ENCODE measurements at places on chromosomes 2 and 18.

GRCh38 chr2:10373931-10374330 lies 71.2 kb downstream of the HPCAL1 start:
- no peak for DNase-seq

DNA sequence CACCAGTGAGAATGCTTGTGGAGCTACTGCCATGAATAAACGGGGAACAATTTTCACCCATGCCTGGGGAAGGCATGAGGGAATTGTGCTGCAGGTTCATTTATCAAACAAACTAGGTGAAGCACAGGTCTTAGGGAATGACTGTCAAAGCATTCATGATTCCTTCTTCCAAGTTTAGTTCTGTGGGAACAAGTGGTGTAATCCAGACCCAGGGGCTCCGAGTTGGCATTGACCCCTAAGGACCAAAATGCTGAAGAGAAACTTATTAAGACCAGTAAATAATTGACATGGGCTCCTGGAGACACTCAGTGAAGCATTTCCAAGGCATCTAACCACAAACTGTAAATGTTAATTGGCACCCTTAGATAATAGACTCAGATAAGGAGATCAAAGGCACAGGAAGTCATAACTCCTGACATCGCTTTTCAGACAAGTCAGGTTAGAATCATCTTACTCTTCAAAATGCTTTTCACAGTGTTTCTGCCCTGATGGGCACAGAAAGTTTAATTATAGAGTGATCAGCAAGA lies 96.9 kb downstream of the SPP2 start:
- DNase-seq: no peak

- DNase-seq: no peak
Observed at GRCh38 chr2:213129311-213129710, 22.1 kb downstream of the IKZF2 start.

GRCh38 chr2:66414896-66415295 lies 20.0 kb upstream of the MEIS1 start:
- DNase-seq: no peak

- no peak for DNase-seq
Observed at GRCh38 chr18:55875371-55875901, 287.4 kb upstream of the TCF4 start.

Measured in NCI-H187 treated with DMSO at 0.1 percent for 48 hours (cell line).